ENCODE measurements at places on chromosomes 3 and 15.
A peak's percentile ranks its signal among the peaks of the same experiment; 100 is the strongest.

- DNase-seq, result peak; percentile 78
Observed at GRCh38 chr3:72347819-72348319, 500.4 kb downstream of the SHQ1 start.

DNA sequence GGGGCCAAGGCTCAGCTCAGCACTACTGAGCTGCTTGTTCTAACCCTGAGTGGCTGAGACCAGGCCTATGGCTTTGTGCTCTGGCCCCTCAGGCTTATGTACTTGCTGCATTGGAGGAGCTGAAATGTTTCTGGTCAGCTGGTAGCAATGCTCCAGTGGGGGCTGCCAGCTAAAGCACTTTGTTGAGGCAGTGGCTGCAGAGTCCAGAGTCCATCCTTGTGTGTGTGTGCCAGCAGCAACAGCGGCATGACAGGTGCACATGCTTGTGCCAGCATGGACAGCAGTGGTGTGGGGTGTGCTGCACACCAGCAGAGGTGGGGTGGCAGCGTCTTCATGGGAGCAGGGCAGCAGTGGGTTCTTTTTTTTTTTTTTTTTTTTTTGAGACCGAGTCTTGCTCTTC is 169.1 kb downstream of the VPS8 start:
- DNase-seq, result no peak

DNA sequence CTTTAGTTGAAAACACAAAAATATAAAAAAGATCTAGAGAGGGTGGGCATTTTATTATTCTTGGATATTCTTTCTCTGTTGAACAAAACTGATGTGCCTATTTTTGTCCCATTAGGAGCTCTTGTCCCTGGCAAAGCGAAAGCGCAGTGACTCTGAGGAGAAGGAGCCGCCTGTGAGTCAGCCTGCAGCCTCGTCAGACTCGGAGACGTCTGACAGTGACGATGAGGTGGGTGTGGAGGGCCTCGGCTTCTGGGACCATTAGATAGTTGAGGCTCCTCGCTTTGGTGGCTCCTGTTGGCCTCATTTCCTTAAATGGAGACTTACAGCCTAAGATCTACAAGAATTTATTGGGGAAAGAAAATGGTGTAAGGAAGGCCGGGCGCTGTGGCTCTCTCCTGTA is 21.3 kb downstream of the RTF1 start:
- DNase-seq, result no peak

GRCh38 chr3:13379201-13379830 is 40.8 kb downstream of the NUP210 start:
- DNase-seq, result peak; percentile 90

DNA sequence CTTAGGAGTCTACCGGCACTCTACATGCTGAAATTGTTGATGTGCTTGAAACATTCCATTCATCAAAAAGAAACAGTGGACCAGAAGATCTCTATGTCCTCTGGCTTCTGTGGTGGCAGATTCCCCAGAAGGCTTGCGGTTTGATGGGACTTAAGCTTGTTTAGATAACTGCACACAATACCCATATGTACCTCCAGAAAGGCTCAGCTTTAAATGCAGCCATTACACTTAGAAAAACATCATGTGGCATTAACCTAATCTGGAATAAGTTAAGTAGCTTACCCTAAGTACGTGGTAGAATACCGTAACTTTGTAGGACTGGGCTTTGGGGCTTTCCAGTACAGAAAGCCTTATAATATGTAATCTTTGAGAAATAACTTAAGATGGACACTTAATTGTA is 187.3 kb downstream of the RBMS3 start:
- no peak for DNase-seq

GRCh38 chr15:89880727-89881126 is 13.1 kb downstream of the AP3S2 start:
- DNase-seq, result no peak

DNA sequence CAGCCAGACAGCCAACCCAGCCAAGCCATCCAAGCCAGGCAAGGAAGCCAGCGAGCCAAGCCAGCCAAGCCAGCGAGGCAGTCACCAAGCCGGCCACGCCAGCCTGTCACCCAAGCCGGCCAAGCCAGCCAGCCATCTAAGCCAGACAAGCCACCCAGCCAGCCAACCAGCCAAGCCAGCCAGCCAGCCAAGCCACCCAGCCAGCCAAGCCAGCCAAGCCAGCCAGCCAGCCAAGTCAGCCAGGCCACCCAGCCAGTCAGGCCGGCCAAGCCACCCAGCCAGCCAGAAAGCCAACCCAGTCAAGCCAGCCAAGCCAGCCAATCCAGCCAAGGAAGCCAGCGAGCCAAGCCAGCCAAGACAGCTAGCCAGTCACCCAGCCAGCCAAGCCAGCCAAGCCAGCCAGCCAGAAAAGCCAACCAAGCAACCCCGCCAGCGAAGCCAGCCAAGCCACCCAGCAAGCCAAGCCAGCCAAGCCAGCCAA is 201.2 kb downstream of the GOLGA6L6 start:
- DNase-seq, result peak; percentile 52

DNA sequence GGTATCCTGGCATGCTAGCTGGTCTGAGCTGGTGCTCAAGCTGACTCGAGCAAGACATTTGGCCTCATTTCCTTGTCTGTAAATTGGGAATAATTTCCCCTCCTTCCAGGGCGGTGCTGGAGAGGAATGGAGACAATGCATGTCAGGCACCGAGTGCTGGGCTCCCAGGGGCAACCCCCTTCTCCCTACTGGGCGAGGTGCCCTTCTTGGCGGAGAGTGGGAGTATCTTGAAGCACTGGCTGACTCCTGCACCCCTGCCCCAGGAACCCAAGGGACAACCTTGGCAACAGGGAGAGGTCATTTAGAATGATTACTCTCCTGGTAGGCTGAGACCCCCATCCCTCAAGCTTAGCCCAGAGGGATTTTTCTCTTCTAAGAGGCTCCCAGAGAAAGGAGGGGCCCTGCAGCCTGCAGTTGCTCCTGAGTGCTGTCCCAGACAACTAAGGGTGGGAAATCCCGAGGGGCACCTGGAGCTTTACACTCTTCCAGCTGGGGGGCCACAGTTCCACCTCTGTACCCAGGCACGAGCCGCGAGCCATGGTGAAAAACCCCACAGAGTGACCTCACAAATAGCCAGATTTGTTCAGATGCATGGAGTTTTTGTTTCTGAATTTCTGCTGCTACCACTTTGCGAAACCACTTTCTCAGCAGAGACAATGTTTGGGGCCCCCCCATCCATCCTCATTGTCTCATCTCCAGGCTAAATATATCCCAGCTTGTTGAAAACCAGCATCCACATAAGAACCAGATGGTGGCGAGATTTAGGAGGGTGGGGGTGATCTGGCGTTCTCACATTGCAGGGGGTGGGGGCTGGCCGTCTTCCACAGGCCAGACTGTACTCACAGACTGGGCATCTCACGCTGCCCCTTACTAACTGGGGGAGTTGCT is 44.8 kb downstream of the ABTB1 start:
- peak; percentile 49 for DNase-seq

GRCh38 chr3:69058180-69058946 is 6.2 kb upstream of the TMF1 start:
- DNase-seq, result no peak

- DNase-seq, result no peak
Observed at GRCh38 chr3:142574665-142575064, 3.9 kb downstream of the ATR start.

GRCh38 chr3:195195321-195196209 is 75.4 kb downstream of the XXYLT1 start:
- DNase-seq, result no peak

DNA sequence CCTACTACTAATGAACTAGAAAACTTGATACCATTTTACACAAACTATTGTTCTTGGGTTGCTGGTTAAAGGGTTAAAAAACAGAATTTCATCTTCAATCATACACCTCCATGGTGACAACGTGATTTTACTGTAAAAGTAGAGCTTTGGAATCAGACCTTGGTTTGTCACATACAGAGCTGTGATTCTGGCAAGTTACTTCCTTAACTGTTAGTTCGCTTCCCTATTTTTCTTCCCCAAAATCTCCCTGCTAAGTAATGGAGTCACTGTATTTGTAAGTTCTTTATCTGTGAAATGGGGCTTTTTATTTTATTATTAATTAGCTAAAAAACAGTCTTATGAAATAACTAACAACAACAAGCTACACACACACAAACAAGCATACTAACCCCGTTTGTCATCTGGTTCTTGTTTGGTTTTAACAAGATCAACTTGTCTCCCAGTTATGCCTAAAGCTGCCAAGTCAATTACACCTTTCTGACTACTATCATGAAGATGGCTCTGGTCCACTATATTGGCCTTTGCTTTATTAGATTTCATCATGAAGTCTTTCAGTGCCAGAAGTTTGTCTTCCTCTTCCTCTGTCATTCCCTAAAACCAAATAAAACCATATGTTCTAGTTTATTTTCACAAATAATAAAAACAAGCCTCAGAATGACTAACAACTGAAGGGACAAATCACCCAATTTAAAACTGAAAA is 38.6 kb downstream of the PIK3R4 start:
- DNase-seq, result peak; percentile 7

GRCh38 chr3:172530566-172530965 is 7.3 kb upstream of the TNFSF10 start:
- no peak for DNase-seq

- no peak for DNase-seq
Observed at GRCh38 chr15:67928666-67929065, 88.8 kb upstream of the RNU6-1 start.

- no peak for DNase-seq
Observed at GRCh38 chr3:10356461-10356981, 35.6 kb upstream of the SEC13 start.

- DNase-seq, result peak; percentile 35
Observed at GRCh38 chr15:51846463-51847230, 17.2 kb downstream of the TMOD3 start.

GRCh38 chr3:16546186-16547010 is 32.9 kb upstream of the RFTN1 start:
- no peak for DNase-seq

DNA sequence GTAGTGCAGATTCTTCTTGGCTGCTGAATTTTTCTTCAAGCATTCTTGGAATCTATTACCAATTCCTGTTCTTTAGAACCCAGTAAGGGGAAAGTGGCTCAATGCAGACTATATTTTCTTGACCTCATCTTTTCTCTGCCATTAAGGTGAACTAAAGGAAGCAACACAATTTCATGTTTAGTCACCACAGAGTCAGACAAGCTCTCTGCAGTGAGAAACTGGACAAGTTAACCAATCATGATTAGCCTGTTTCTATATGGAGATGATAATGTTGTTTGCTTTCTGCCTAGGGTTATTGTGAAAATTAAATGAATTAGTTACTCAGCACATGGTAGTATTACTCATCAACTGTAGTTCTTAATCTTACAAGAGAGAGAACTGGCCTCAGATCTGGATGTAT is 1075.1 kb downstream of the AGBL1 start:
- no peak for DNase-seq

GRCh38 chr3:72245183-72245811 is 460.3 kb upstream of the PROK2 start:
- peak; percentile 38 for DNase-seq

- no peak for DNase-seq
Observed at GRCh38 chr3:181699171-181699903, 12.4 kb upstream of the SOX2 start.

DNA sequence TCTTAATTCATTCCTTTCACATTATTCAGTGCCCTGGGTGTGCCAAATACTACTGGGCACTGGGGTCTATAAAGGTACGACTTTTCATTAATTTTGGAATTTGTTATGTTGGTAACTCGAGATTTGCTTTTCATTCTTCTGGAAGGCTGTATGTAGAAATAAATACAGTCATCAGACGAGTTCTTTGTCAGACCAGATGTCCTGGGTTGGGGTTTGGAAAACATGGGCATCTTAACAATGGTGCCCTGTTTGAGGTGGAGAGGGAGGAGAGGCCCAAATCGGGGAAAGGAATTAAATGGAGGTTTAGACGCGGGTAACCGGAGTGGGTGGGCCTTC is 662 bp upstream of the GLCE start:
- no peak for DNase-seq

DNA sequence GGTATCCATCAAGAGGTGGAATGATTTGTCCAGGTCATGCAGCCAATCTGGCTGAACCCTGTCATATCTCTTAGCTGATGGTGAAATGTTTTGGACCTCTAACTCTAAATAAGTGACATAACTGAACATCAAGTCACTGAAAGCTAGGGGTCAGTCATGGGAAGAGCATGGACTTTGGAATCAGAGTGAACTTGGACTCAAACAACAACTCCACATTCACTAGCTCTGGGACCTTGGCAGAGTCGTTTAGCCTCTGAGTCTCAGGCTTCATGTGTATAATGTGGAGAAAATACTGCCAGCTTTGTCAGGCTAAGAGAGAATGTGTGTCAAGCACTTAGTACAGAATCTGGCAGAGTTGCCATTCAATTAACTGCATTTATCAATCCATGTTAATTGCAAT is 557.8 kb upstream of the CFAP20DC start:
- peak; percentile 46 for DNase-seq

GRCh38 chr15:59644756-59645155 is 12.6 kb downstream of the GTF2A2 start:
- no peak for DNase-seq

- DNase-seq, result no peak
Observed at GRCh38 chr3:98553753-98554152, 22.0 kb downstream of the GPR15 start.

DNA sequence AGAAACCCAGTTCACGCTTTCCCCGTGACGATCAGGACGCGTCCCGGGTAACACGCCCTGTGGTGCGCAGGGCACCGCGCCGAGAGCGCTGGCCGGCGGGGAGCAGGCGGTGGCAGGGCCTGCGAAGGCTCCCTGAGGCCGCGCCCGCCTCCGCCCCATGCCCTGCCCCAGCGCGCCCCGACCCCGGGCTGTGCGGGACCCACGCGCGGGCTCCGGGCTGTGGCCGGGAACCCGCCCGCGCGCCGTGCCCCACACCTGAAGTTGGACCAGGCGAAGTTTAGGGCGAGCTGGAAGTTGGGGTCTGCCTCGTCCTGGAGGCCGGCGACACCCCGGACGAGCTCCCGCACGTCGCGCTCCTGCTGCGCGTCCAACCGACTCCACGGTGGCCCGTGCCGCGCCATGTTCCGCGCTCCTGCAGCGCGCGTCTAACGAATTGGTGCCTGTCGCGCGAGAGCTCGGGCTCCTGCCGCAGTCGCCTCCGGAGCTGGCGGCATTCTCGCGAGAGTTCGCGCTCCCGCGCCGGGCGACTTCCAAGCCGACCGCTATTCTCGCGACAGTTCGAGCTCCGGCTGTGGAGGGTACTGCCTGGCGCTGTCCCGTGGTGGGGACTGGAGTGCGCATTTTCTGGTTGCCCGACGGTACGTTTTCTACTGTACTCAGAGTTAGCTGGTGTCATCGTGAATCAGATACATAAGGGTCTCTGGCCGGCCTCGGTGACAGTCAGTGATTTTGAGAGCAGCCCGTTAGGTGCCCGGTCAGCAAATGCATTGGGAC is at the start of gene TUBGCP5:
TUBGCP5 (minus strand) TSS at position 427 of the 774 bp plus-strand sequence; CDS start at position 401, 26 bp downstream.
- peak; percentile 98 for DNase-seq

DNA sequence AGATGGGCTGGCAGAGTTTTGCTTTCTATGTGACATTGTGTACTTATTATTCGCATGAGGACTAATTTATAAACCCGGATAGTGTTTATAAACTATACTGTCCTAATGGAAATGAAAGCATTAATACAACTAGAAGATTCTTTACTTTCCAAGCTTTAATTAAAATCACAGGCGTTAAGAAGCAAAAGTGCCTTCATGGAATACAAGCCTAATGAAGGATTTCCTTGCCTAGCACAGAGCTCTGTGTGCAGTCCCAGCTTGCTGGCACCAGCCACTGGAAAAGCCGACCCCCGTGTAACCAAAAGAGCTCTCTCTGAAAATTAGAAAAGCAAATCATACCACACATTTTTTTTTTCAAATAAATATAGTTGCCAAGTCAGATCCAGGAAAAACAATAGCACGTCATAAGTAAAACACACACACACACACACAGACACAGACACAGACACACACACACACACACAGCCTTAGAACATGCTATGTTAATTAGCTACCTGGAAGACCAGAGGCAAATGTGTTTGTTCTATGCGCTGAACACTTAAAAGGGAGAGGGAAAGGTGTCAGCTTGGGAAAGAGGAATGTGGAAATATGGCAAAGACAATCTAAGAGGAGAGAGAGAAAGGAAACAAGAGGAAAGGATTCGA is 1084.2 kb downstream of the TUSC7 start:
- DNase-seq, result no peak
